Right cardiac atrium (tissue), 5 donors: ENCODE measurements at places on chromosomes 1 and 21. TPM values are rescaled to one million over a fixed set of nuclear protein-coding genes. Genes with fewer than 3 reads are reported as not detected.

RGS8 gene
- total RNA-seq, result not detected

RAB25 gene
- not detected for total RNA-seq

TRABD2B gene
- 17.8 TPM for total RNA-seq

SPATA17 gene
- total RNA-seq, result 1.8 TPM

CASQ1 gene
- total RNA-seq, result 9.5 TPM

RAB42 gene
- total RNA-seq, result 1.3 TPM

DENND2D gene
- 3.9 TPM for total RNA-seq
